ENCODE measurements at places on chromosomes 3 and 15.

DNA sequence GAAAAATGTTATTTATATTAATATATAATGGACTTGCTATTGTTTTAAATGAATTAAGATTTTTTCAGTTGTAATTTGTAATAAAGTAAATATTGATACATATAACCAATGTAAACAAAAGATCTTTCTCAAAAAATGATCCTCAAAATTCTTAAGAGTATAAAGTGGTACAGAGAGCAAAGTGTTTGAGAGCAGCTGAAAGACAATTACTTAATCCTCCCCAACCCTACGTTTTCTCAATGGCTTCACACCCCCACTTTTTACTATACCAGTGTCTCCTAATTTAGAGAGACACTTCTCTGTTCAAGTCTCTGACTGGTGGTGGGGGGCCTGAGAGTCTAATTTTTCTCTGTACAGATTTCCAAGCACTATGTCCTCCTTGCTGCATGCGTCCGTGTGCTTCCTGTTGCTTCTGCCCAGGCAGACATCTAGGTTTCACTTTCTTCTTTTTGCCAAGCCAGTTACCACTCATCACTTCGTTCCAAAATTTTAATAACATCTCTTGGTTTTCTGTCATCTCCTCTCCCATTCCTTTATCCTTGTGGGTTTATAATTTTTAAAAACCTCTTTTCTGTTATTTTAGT lies 276.3 kb upstream of the DNAJC19 start:
- no peak for DNase-seq

DNA sequence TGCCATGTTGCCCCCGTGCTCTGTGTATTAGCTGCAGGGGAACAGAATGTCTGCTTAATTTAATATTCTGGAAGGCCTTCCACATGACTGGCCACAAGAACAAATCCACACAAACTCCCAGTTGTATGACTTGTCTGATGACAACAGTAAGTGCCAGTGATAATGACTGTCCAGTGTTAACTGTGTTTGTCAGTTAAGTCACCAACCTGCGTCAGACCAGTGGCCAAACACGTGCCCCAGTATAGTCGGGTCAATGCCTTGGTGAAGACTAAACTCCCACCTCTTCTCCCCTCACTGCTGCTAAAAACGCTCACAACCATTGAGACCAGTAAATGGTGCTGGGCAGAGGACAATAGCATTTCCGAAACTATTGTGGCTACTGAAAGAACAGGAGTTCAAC lies 9.8 kb upstream of the ATP13A5 start:
- no peak for DNase-seq

- no peak for DNase-seq
These were observed 39.9 kb downstream of the PDZRN3 start for GRCh38 chr3:73584873-73585272.

GRCh38 chr3:131193641-131194238 lies 167.1 kb downstream of the NEK11 start:
- no peak for DNase-seq

DNA sequence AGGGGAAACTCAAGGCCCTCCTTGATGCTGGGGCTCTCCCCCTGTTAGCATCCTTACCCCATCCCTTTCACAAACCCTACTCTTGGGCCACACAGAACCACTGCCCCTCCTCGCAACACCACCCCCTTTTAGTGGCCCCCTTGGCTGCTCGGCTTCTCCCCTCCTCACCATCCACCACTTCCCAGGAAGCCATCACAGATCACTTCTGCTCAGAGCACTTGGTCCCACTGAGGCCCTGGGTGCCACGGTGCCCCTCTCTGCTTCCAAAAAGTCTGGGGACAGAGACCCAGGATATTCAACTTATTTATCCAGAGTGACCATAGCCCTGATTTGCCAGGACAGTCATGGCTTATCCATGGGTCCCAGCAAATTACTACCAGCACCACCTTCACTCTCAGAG lies 2.4 kb downstream of the RHCG start:
- no peak for DNase-seq

All from stimulated activated CD4-positive, alpha-beta T cell treated with anti-CD3 and anti-CD28 coated beads, Interleukin-1b, Interleukin-23, amount 100 ng/mL, for 1 hour (primary cell).